Activated T-helper 1 cell treated with Interleukin-2 at 50 U/mL for 16 hours (primary cell): ENCODE measurements at places on chromosomes 6 and 20.
A peak's percentile ranks its signal among the peaks of the same experiment; 100 is the strongest.

GRCh38 chr6:72948153-72948552 is 277.1 kb downstream of the KHDC1L start:
- DNase-seq, result no peak

DNA sequence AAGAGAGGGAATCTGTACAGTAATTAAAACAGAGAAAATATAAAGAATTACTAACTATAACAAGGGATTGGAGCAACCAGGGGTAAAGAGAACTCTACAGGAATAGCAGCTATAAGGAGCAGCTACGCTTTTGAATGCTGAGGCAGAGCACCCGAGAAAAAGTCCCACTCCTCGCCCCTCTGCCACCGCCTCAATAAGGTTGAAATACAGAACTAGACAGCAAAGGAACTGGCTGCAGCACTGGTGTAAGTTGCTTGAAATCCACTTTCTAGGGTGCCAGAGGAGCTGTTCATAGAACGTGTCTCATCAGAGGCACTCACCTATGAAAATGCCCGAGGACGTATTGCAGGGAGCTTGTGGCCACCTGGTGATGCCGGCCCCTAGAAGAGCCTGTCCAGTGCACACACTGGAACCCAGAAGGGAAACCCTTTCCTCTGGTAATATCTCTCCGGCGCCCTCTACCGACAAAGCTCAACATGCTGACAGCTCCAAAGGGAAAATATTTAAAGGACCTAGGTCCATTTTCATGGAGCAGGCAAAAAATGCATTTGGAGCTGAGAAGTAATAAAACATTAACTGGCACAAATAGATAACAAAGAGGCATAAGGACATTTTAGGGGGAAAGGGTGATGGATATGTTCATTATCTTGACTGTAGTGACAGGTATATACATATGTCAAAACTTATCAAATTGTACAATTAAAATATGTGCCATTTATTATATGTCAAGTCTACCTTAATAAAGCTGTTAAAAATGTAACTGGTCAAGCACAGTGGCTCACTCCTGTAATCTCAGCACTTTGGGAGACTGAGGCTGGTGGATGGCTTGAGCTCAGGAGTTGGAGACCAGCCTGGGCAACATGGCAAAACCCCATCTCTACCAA is 137.4 kb upstream of the HDAC2 start:
- no peak for DNase-seq

DNA sequence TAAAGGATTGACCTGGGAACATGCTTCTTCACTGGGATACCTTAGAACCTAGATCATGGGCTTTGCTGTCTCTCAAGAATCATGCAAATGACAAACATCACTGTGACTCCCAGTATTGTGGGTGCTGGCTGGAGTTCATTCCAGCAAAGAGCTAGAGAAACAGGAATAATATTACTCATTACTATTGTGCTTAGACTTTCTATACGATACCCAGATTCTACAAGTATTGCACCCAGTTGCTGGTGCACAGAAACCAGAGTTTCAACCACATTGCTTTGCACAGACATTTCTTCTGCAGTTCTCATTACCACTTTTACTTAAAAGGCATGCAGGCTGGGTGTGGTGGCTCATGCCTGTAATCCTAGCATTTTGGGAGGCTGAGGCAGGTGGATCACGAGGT is 220.4 kb upstream of the ZNF217 start:
- DNase-seq, result no peak

- DNase-seq, result no peak
These were observed 167.7 kb downstream of the ZNF217 start for GRCh38 chr20:53425941-53426340.

- no peak for DNase-seq
These were observed 56.6 kb downstream of the SYTL3 start for GRCh38 chr6:158706369-158706982.

GRCh38 chr6:105280033-105280432 is 100.2 kb upstream of the POPDC3 start:
- no peak for DNase-seq

DNA sequence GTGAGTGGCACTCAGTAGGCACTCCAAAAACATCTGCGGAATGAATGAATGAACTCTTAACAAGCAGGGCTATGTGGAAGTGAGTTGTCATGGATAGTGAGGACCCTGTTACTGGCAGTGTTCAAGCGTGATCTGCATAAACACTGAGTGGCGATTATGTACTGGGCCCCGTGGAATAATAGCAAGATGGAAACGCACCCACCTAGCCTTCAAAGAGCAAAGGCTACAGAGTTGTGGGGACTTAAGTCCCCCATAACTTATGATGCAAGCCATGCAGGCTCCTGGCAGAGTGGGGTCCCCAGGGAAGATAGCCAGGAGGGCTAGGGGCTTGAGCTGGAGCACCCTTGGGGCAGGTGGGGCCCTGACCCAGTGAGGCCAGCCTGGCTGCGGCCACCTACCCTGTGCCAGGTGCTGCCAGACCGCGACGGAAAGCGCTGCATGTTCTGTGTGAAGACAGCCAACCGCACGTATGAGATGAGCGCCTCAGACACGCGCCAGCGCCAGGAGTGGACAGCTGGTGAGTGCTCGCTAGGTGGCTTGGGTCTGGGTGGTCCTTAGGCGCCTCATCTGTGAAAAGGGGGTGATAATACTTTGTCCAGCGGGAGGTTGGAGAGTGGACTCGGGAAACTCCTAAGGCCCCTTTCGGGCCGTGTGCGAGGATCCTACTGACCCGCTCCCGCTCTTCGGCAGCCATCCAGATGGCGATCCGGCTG is 20.0 kb downstream of the DEF6 start:
- no peak for DNase-seq

- DNase-seq, result no peak
These were observed 167.9 kb upstream of the MYLIP start for GRCh38 chr6:15960740-15961634.

GRCh38 chr6:20876036-20876435 is 341.8 kb downstream of the CDKAL1 start:
- DNase-seq, result no peak

DNA sequence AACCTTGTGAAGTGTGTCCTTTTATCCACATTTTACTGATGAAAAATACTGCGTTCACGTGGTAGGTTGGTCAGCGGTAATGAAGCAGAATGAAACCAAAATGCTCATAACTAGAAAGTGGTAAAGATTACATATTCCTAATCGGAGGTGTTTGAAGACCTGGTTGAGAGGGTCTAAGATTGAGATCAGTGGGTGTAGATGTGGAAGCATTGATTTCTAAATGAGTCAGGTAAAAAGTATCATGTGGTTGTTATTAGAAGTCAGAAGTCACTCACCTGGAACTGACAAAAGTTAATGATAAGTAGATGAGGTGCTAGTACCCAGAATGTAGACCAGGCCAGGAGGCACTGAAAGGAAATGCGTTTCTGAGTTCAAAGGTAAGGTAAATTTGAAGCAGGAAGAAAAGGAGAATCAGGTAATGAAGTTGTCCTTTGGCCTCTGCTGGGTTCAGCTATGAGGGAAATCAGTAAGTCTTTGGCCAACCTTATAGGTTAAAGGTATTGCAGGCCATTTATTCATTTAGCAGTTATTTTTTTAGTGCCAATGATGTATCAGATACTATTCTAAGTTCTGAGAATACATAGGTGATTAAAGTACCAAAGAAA is 31.2 kb downstream of the FAM83B start:
- DNase-seq, result no peak

DNA sequence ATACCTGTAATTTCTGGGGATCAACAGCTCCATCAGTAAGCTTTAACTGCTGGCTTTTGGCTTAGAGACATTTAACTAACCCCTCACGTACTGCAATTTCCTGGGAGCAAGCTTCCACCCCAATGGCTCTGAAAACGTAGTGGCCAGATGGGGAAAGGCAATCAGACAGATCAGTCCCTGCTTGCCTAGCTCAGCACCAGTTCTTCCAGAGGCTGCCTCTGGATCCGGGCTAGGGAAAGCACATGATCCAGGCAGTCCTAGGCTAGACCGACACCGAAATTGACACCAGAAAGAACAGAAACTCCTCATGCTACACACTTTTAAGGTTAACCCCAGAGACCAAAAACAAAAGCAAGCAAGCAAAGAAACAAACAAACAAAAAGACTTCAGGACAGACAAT is 13.3 kb downstream of the PREP start:
- DNase-seq, result no peak

- peak; percentile 38 for DNase-seq
These were observed 35.4 kb upstream of the E2F3 start for GRCh38 chr6:20366082-20366830.

GRCh38 chr6:3109761-3110160 is 8.8 kb upstream of the BPHL start:
- no peak for DNase-seq

- no peak for DNase-seq
These were observed 305.2 kb upstream of the CITED2 start for GRCh38 chr6:139679516-139680179.

GRCh38 chr6:165301372-165302246 is 7.8 kb downstream of the C6orf118 start:
- no peak for DNase-seq

- DNase-seq, result no peak
These were observed 34.4 kb upstream of the GCLC start for GRCh38 chr6:53579338-53579737.

GRCh38 chr6:11142296-11143027 is 30.9 kb upstream of the ERVFRD-1 start:
- DNase-seq, result no peak

DNA sequence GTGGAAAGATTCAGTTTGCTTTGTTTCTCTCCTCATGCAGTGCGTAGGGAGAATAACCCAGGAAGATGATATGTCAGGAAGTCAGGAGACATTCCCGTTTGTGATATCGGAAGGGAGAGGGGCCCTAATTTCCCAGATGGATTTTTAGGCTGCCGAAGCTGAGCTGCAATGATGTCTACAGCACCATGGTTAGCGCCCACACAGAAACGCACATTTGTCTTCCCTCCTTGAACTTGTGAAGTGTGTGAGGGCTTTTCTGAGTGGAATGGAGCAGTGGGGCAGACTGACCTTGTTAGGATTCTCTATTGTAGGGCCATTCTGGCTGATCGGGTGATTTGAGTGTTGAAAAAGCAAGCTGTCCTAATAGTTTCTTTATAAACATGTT is 191.3 kb upstream of the ARG1 start:
- no peak for DNase-seq

- DNase-seq, result peak; percentile 62
These were observed 44.2 kb downstream of the ZNF831 start for GRCh38 chr20:59207742-59208357.

GRCh38 chr20:36941401-36941835 is 10.1 kb downstream of the SAMHD1 start:
- DNase-seq, result no peak

GRCh38 chr6:30955367-30956042 is 14.7 kb downstream of the MUCL3 start:
- DNase-seq, result peak; percentile 61

DNA sequence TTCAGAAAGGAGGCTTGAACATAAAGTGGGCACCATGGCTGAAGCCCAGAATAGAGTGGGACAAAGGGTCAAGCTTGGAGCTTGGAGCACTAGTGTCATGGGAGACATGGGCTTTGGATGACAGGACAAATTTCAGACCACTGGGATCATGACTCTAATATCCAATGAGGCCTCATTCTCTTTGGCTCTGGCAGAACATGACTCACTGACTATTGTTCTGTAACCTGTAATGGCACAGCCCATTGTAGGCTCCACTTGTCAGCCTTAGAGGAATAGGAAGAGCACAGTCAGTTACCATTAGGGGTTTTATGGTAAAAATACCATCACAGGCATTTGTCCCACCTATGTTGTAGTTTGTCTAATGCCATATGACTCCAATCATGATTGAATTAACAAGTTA is 34.0 kb upstream of the MMS22L start:
- DNase-seq, result no peak

DNA sequence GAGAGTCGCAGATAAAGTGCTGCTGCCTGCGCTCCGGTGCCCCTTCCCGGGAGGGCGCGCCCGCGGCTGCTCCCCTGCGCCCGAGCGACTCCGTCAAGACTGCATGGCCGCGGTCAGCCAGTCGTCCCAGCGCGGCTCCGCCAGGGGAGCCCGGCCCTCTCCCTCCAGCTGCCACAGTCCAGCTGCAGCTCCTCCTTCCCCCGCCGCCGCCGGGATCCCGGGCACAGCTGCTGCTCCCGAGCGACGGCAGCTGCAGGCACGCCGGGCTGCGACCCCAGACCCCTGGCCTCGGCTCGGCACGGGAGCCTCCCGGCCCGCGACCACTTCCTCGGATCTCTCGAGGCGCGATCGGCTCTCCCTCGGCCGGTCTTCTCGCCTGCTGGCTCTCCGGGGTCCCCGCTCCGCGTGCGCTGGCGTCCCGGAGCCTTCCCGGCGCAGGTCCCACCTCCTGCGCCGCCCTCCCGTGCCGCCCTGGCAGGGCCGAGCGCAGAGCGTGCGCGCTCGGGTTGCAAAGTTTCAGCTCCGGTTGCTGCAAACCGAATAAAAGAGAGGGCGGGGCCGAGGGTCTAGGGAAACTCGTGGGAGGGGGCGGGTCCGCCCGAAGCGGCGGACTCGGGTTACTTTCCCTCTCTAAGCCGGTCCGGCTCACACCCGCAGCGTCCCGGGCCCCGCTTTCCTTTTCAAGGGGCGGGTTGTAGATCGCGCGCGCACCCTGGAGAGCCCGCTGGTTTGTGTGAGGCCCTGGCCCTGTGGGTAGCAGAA is at the start of gene CNKSR3:
Gene CNKSR3 (minus strand): TSS at position 542 of the 762 bp plus-strand sequence. CDS start 571 bp downstream, outside the sequence.
- no peak for DNase-seq

DNA sequence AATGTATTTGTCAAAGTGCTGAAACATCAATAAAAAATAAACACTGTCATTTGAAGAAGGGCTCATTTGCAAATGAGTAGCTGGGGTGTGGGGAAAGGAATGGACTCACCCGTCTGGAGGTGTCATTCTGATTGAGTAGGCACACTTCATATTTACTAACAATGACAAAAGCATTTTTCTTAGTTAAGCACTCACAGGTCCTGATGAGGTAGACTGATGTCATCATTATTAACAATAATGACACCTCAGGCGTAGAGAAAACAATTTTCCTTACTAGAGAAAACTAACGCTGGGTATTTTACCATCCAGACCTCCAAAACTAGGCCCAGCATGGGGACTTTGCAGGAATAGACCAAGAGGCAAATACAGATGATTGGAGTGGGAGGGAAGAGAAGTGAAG is 76.0 kb downstream of the UNC5CL start:
- no peak for DNase-seq

DNA sequence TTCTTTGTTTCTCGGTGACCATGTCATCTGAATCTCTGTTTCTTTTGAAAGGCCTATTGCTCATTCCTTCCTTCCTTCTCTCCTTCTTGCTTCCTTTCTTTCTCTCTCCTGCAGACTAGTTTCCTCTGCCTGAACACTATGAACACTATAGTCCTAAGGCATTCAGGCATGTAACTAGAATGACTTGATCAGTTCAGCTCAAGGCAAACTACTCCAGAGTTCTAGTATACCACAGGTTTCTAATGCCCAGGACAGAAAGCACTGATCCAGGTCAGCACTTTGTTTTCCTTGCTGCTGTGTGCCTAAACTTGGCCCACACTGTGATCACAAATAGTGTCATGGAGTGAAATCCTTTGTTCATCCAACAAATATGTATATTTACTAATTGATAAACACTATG is 324.1 kb upstream of the GJE1 start:
- DNase-seq, result no peak

- DNase-seq, result no peak
These were observed 41.8 kb downstream of the C6orf58 start for GRCh38 chr6:127618729-127619128.

- no peak for DNase-seq
These were observed 17.3 kb downstream of the STX7 start for GRCh38 chr6:132495604-132496079.

- no peak for DNase-seq
These were observed 38.8 kb upstream of the SPACA1 start for GRCh38 chr6:88008831-88009231.

- peak; percentile 43 for DNase-seq
These were observed 22.2 kb upstream of the ZBTB2 start for GRCh38 chr6:151413372-151414145.

- no peak for DNase-seq
These were observed 82.4 kb downstream of the RTN4IP1 start for GRCh38 chr6:106546691-106547414.

GRCh38 chr6:14644381-14644780 is 526.8 kb downstream of the CD83 start:
- DNase-seq, result no peak
